ENCODE measurements at places on chromosomes 6 and 20. TPM values are rescaled to one million over a fixed set of nuclear protein-coding genes. Genes with fewer than 3 reads are reported as not detected.

SERINC1 gene
- total RNA-seq: 51.3 TPM

SNX21 gene
- total RNA-seq: 16.8 TPM

ZC3H12D gene
- total RNA-seq: 0.14 TPM

DNA sequence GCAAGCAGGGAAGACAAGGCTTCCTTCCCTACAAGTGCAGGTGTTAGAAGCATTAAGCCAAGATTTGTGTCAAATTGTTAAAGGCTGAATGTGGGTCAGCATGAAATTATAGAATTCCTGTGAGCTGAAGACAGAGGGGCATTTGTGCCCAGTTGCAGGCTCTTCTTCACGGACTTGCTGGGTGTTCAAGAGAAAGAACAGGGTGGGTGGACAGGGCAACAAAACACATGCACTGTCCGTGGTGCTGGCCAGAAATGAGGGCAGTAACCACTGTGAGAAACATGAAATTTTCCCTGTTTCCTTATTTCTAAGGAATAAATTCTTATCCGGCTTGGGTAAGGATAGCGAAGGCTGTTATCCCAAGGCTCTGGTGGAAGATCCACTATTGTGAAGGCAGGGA lies 579.5 kb upstream of the HTR1E start:
- H3K4me1 ChIP-seq: no peaks in the 10 kb centered on the region

DNA sequence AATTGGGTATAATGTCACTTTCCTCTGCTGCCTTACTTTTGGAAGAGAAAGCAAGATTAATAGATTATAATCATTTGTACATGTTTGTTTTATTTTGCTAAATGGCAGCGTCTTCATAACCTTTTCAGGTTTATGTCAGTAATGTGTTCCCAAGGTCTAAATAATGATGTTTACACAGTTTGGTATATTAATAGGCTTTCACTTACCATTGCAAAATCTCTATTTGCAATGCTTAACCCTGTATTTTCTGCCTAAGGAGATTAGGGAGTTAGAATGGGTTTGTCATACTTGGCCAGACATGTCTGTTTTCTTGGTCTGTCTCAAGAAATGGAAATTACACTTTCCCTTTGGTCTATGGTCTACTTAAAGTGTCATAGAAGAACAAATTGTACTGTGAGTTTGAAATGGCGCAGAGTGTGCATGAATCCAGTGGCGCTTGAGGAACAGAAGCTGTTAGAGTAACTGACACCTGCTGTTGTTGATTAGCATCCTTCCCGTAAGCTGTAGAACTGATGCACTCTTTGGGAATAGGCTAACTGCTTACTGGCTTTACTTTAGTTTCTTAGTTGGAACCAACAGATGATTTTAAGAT lies 261.1 kb downstream of the SAMD5 start:
- DNase-seq: no peak
- H3K27ac ChIP-seq: no peak overlapping the region
- H3K36me3 ChIP-seq: no peaks in the 10 kb centered on the region
- no peaks in the 10 kb centered on the region for H3K4me1 ChIP-seq

DNA sequence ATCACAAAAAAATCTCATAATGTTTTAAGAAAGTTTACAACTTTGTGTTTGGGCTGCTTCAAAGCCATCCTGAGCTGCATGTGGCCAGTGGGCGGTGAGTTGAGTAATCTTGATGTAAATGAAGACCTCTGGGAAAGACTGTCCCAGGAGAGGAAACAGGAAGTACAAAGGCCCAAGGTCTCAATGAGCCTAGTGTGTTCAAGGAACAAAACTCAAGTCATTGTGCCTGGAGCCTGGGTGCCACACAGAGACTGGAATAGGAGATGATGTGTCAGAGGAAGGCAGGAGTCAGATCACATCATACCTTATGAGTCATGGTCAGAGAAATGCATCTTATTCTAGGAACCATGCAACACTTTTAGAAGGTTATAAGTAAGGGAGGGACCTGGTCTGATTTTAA lies 51.5 kb downstream of the COL19A1 start:
- no peaks in the 10 kb centered on the region for H3K36me3 ChIP-seq
- no peak for DNase-seq
- no peaks in the 10 kb centered on the region for H3K27me3 ChIP-seq

DNA sequence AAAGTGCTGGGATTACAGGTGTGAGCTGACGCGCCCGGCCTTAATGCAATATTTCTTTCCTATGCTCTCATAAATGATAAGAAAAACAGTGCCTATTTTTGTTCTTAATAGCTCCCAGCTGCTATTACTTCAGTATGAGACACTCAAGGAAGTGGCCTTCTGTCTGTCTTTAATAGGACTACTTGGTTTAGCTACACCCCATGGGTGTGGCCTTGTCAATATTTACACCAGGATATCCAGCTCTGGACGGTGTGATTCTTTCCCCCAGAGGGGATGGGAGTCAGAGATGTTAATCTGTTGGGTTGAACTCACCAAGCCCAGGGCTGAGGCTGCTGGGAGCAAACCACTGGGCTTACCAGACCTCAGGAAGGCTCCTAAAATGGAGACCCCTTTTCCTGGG lies 134.2 kb downstream of the CEP57L1 start:
- H3K36me3 ChIP-seq: no peaks in the 10 kb centered on the region
- no peak overlapping the region for H3K27ac ChIP-seq
- H3K4me1 ChIP-seq: no peaks in the 10 kb centered on the region
- H3K27me3 ChIP-seq: no peaks in the 10 kb centered on the region
- H3K4me3 ChIP-seq: no peak overlapping the region
- no peak for DNase-seq

DNA sequence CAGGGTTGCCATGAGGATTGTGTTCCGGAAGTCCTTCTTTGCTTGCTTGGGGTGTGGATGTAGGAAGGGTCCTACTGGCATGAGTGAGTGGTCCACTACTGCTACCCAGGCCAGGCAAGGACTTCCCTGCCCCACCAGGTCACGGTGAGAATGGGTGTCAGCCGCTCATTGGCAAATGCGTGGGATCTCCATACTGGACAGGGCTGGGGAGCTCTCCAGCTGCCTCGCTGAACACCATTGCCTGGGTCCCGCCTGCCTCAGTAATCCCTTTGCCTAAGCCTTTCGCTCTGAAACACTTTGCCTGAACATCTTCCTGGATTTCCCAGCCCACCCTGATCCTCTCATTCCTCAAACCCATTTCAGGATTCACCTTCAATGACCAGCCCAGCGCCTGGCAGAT lies 59.5 kb downstream of the CTCFL start:
- H3K36me3 ChIP-seq: no peaks in the 10 kb centered on the region
- H3K4me1 ChIP-seq: peaks cover 11% of the 10 kb centered on the region
- no peak overlapping the region for H3K4me3 ChIP-seq
- H3K27ac ChIP-seq: no peak overlapping the region
- DNase-seq: no peak
- peaks cover 4% of the 10 kb centered on the region for H3K27me3 ChIP-seq

DNA sequence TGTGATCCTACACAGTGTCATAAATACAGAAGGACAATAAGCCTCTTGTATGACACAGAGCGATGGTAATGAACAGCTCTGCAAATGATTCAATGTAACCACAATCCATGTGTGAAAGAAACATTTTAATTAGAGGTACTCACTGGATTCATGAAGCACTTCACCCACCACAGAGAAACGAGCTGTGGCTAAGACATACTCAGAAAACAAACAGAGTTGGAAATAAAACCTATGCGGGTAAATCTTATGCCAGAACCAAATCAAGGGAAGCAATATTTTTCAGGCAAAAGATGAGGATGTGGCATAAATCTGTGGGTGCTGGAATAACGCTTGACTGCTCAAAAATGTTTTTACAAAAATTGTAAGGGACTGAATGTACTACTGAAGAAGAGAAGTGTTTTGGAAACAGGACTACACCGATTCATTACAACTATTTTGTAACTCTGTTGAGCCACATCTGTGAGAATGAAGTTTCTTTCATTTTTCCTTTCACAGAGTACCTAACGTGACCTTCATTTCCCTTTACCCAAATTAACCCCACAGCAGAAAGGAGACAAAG lies 112.1 kb downstream of the WDR27 start:
- DNase-seq: no peak
- no peak overlapping the region for H3K4me3 ChIP-seq
- no peak overlapping the region for H3K27ac ChIP-seq
- H3K4me1 ChIP-seq: no peaks in the 10 kb centered on the region
- H3K27me3 ChIP-seq: no peaks in the 10 kb centered on the region

DNA sequence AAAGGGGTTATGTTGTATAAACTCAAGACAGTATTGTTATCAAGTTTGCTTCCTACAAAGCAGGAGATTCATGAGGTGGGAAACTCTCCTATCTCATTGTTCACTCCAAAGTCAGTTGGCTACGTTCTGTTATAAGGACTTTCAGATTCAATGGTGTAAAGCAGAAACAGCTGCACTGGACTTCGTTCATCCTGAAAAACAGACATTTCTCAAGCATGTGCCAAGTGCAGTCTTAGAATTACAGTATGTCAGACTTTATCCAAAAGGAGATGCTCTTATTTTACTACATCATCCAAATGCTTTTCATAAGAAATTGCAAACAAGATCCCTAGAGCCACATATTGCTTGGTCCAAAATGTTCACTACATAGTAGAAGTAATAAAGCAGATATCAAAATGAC lies 14.9 kb downstream of the COL21A1 start:
- DNase-seq: no peak
- no peak overlapping the region for H3K4me3 ChIP-seq
- H3K27ac ChIP-seq: no peak overlapping the region
- no peaks in the 10 kb centered on the region for H3K27me3 ChIP-seq
- no peaks in the 10 kb centered on the region for H3K36me3 ChIP-seq

DNA sequence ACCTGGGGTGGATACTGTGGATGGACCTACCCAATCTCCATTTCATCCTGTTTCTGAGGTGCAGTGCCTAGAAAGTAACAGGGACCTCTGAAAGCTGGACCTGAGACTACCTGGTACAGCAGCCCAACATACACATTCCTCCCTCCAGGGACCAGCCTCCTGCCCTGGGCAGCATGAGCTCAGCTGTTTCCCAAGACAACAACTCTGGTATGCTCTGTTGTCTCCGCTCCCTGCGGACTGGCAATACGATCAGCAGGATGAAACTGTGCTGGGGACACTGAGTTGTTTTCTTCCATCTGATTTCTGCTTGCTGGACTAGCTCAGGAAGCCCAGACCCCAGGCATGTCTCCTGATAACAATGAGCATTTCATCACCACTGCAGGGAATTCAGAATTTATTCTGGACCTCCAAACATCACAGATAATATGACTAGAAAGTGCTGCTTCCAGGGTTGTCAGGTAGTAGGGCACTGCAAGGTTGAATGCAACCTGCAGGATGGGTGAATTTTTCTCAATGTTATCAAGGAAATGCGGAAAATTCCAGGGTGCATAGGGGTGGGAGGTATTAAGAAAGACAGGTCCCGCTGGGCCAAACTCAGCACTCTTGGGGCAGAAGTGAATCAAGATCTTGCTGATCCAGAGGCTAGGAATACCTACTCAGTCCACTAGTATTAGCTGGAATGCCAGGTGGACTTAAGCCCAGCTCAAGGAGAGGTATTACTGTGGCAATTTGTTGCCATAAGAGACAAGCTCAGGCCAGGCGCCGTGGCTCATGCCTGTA lies 38.9 kb upstream of the SLC4A11 start:
- no peaks in the 10 kb centered on the region for H3K4me1 ChIP-seq
- no peak for DNase-seq
- no peak overlapping the region for H3K4me3 ChIP-seq
- no peak overlapping the region for H3K27ac ChIP-seq
- H3K27me3 ChIP-seq: no peaks in the 10 kb centered on the region
- peaks cover 7% of the 10 kb centered on the region for H3K36me3 ChIP-seq

DNA sequence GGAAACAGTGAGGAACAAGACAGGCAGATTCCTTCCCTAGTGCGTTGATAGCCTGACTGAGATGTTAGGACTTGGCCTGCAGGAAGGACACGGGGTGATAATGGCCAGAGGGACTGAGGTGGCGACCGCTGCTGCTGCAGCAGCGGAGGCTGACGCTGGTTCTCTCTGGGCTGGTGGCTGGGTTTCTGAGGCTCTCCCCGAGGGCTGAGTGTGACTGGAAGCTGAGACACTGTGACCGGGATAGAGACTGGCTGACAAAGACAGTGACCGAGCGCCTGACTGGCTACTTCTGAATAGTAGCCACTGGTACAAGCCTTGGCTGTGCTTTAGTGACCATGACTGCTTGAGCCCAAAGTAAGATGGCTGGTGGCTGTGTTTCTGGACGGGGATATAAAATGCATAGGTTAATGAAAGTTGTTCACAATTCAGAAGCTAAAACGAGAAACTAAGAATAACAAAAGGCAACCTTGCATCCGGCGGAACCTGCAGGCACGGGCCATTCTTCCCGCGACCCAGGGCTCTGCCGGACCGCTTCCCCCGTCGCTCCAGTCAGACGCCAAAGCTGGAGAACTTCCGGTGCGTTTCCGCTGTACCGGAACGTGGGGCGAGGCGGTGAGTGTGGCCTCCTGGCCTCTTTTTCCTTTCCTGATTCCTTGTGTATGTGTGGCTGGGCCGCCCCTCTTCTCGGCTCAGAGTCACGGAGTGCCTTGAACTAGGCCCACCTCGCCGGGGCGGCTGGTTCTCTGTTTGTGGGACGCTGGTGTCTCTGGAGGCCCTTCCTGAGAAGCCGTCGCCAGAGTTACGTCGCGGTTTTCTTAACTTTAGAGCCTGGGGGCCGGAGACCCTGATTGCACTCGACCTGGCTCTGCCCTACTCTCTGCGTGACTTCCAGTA lies at the start of gene AAR2:
Gene AAR2 (plus strand): TSS at position 587 of the 894 bp plus-strand sequence. CDS start 3,391 bp downstream, outside the sequence.
- DNase-seq: peak; percentile 77
- peaks cover 27% of the 10 kb centered on the region for H3K4me1 ChIP-seq
- H3K27me3 ChIP-seq: no peaks in the 10 kb centered on the region

DNA sequence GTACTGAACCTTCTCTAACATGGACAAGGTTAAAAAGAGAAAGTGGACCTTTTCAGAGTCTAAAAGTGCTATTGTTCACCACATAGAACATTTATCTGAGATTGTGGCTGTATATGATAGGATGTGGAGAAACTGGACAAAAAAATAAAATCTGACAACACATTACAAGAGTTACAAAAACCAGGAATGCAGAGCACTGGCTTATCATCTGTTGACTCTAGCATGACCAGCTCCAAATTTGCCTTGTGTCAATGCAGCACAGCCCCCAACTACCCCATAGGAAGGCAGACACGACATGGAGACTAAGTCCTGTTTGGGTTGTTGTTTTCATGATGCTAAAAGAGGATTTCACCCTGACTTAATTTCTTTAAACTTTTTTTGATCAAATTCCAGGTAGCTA lies 436.9 kb upstream of the MARCKS start:
- no peaks in the 10 kb centered on the region for H3K27me3 ChIP-seq
- H3K4me1 ChIP-seq: no peaks in the 10 kb centered on the region
- H3K4me3 ChIP-seq: no peak overlapping the region
- DNase-seq: no peak
